NCI-H2081 (cell line): ENCODE measurements at places on chromosomes 12 and 14.

GRCh38 chr14:28704153-28704552, 62.4 kb upstream of the FOXG1 start:
- DNase-seq = no peak

DNA sequence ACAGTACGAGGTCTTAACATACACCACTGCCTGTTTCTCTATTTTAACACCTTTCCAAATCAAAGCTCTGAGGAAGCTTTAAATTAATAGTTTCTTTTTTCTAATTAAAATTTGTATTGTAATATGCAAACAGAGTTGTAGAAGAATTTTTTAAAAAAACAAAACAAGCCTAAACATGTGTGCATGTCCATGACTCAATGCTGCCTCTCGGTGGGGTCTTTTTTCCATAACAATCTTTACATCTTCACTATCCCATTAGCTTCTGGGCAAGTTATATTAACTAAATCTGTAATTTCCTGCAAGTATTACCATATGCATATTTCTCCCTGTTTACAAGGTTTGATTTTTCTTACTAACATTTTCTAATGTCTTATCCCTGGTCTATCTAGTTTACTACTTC, 143.9 kb upstream of the NAV3 start:
- DNase-seq = no peak

DNA sequence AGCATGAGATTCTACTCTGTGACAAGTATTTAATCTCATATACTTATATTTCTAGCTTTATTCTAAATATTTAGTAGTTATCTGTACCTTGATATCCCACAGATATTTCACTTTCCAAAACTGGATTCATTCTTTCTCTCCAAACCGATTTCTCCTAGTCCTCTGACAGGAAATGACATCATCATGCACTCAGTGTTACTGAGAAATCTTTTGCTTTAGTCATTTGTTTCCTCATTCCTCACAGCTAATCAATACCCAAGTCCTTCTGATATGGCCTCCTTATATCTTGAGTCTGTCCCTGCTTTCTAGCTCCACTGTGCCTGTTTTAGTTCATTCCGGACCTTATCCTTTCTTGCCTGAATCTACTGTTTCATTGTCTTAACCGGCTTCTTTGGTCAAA, 39.4 kb upstream of the E2F7 start:
- no peak for DNase-seq

- DNase-seq = no peak
These were observed 830 bp downstream of the PPP4R3A start for GRCh38 chr14:91509083-91509877.

- DNase-seq = no peak
These were observed 21.8 kb downstream of the VDR start for GRCh38 chr12:47882781-47883546.
